ENCODE measurements at places on chromosomes 13 and 19. TPM values are rescaled to one million over a fixed set of nuclear protein-coding genes. Genes with fewer than 3 reads are reported as not detected.
A peak's percentile ranks its signal among the peaks of the same experiment; 100 is the strongest.

GRCh38 chr13:109655206-109655600, 131.2 kb downstream of the IRS2 start:
- H3K27me3 ChIP-seq = peaks cover 3% of the 10 kb centered on the region
- DNase-seq = no peak
- H3K4me1 ChIP-seq = no peaks in the 10 kb centered on the region
- no peak overlapping the region for H3K4me3 ChIP-seq
- no peak overlapping the region for H3K27ac ChIP-seq

GRCh38 chr13:33106656-33107360, 90.6 kb downstream of the KL start:
- peaks cover 38% of the 10 kb centered on the region for H3K4me1 ChIP-seq
- H3K27me3 ChIP-seq = no peaks in the 10 kb centered on the region
- peaks cover 77% of the 10 kb centered on the region for H3K36me3 ChIP-seq
- H3K27ac ChIP-seq = no peak overlapping the region

GRCh38 chr19:43759515-43759914, 4.8 kb upstream of the SMG9 start:
- DNase-seq = peak; percentile 92
- no peak overlapping the region for H3K4me3 ChIP-seq
- peak overlapping the region; percentile 81 for H3K27ac ChIP-seq
- peaks cover 76% of the 10 kb centered on the region for H3K4me1 ChIP-seq
- H3K36me3 ChIP-seq = no peaks in the 10 kb centered on the region

GRCh38 chr13:98917116-98917515, 60.7 kb downstream of the DOCK9 start:
- H3K4me3 ChIP-seq = no peak overlapping the region
- no peaks in the 10 kb centered on the region for H3K4me1 ChIP-seq
- DNase-seq = no peak
- H3K36me3 ChIP-seq = no peaks in the 10 kb centered on the region

The FAM124A gene
- total RNA-seq = 1.2 TPM

GRCh38 chr19:8398311-8398771, 8.2 kb downstream of the RAB11B start:
- peaks cover 5% of the 10 kb centered on the region for H3K36me3 ChIP-seq
- no peaks in the 10 kb centered on the region for H3K27me3 ChIP-seq
- peaks cover 9% of the 10 kb centered on the region for H3K4me1 ChIP-seq
- H3K27ac ChIP-seq = no peak overlapping the region
- no peak overlapping the region for H3K4me3 ChIP-seq

GRCh38 chr19:51690454-51691073, 2.6 kb upstream of the SPACA6 start:
- no peaks in the 10 kb centered on the region for H3K27me3 ChIP-seq
- peak overlapping the region; percentile 94 for H3K27ac ChIP-seq
- DNase-seq = peak; percentile 96
- peak overlapping the region; percentile 84 for H3K4me3 ChIP-seq

- H3K4me3 ChIP-seq = peak overlapping the region; percentile 95
- H3K27ac ChIP-seq = peak overlapping the region; percentile 45
- H3K36me3 ChIP-seq = peaks cover 23% of the 10 kb centered on the region
- no peaks in the 10 kb centered on the region for H3K27me3 ChIP-seq
- peaks cover 7% of the 10 kb centered on the region for H3K4me1 ChIP-seq
- peak; percentile 79 for DNase-seq
These were observed 823 bp upstream of the ZNF567 start for GRCh38 chr19:36686365-36687213.

GRCh38 chr19:33628921-33629825, 7.4 kb downstream of the CHST8 start:
- no peak overlapping the region for H3K4me3 ChIP-seq
- no peaks in the 10 kb centered on the region for H3K36me3 ChIP-seq
- no peaks in the 10 kb centered on the region for H3K4me1 ChIP-seq
- H3K27ac ChIP-seq = no peak overlapping the region
